ENCODE measurements at places on chromosomes 2 and 18. TPM values are rescaled to one million over a fixed set of nuclear protein-coding genes. Genes with fewer than 3 reads are reported as not detected.

DHRS9 gene
- total RNA-seq: 23.8 TPM

PTH2R gene
- total RNA-seq: not detected

SLC11A1 gene
- total RNA-seq: 3.5 TPM

SNORC gene
- total RNA-seq: 1.8 TPM

MTHFD2 gene
- total RNA-seq: 77.6 TPM

GRCh38 chr2:60352491-60353405 lies 200.7 kb downstream of the BCL11A start:
- ATAC-seq: peak; percentile 38

GRCh38 chr2:45554073-45554741 lies 56.9 kb downstream of the SRBD1 start:
- ATAC-seq: no peak

DNA sequence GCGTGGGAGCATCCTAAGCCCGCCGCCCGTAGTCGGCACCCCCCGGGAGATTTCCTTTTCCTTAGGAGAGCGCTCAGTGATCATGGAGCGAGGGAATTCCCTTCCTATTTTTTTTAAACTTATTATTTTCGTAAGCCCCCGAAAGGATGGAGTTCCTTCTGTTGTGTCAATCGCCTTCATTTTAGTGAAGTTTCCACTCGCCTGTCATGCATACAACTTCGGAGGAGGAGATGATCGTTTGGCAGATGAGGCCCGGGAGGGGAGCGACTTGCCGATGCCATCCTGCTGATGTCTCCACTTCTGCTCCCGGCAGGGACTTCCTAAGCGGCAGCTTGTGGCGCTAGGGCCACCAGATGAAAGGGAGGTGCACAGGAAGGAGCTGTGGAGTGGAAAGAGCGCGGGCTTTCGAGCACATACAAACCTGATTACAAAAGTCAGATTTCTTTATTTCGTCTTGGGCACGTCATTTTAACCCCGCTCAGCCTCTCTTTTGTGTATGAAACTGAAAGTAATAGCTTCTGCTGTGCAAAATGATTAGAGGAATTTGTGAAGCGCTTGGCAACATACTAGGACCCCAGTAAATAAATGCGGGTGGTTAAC lies at the start of gene ADGRF3:
ADGRF3 (minus strand) TSS at position 336 of the 600 bp plus-strand sequence. CDS start 555 bp downstream, outside the sequence.
- peak; percentile 18 for ATAC-seq
